ENCODE measurements at places on chromosomes 6 and 20. TPM values are rescaled to one million over a fixed set of nuclear protein-coding genes. Genes with fewer than 3 reads are reported as not detected.

The SAMHD1 gene
- total RNA-seq, result 338 TPM

The OR2J3 gene
- not detected for total RNA-seq

The HAO1 gene
- not detected for total RNA-seq

The YWHAB gene
- total RNA-seq, result 289 TPM

The VNN1 gene
- total RNA-seq, result not detected
